ENCODE measurements at places on chromosomes 6 and 20. TPM values are rescaled to one million over a fixed set of nuclear protein-coding genes. Genes with fewer than 3 reads are reported as not detected.

RIMS4 gene
- 0.80 TPM for total RNA-seq

SCRT2 gene
- not detected for total RNA-seq

CLPSL2 gene
- not detected for total RNA-seq

TRIM10 gene
- not detected for total RNA-seq

MEI4 gene
- 0.84 TPM for total RNA-seq

CCM2L gene
- 7.2 TPM for total RNA-seq

TUBB2B gene
- 3.9 TPM for total RNA-seq

PRRT1 gene
- 0.77 TPM for total RNA-seq

CCN6 gene
- not detected for total RNA-seq

WFDC12 gene
- total RNA-seq, result not detected

EDN1 gene
- 25.4 TPM for total RNA-seq

CCDC170 gene
- total RNA-seq, result 1.4 TPM

PTCRA gene
- not detected for total RNA-seq

PDE7B gene
- 10.3 TPM for total RNA-seq

ADGRF4 gene
- total RNA-seq, result 0.06 TPM

CLIC5 gene
- 92.1 TPM for total RNA-seq

PACRG gene
- total RNA-seq, result 4.5 TPM

TPBG gene
- 9.8 TPM for total RNA-seq

LY6G6C gene
- total RNA-seq, result not detected

C20orf144 gene
- total RNA-seq, result not detected

HLA-DOA gene
- 1.8 TPM for total RNA-seq

CCN5 gene
- total RNA-seq, result 63.6 TPM

PRDM1 gene
- 1.1 TPM for total RNA-seq

RAET1L gene
- not detected for total RNA-seq

PROKR2 gene
- not detected for total RNA-seq

LRRC73 gene
- 1.2 TPM for total RNA-seq

SLC17A1 gene
- not detected for total RNA-seq

KIF6 gene
- 0.15 TPM for total RNA-seq

ESF1 gene
- 11.6 TPM for total RNA-seq

SH3BGRL2 gene
- 11.9 TPM for total RNA-seq

HMGN4 gene
- total RNA-seq, result 29.4 TPM

ADGRB3 gene
- 1.7 TPM for total RNA-seq

AVP gene
- not detected for total RNA-seq

FNDC1 gene
- 0.63 TPM for total RNA-seq

NKAPL gene
- 5.4 TPM for total RNA-seq

GGTLC1 gene
- not detected for total RNA-seq

C6orf15 gene
- not detected for total RNA-seq

CLPSL1 gene
- not detected for total RNA-seq

LST1 gene
- total RNA-seq, result 16.0 TPM

CST4 gene
- not detected for total RNA-seq

TJAP1 gene
- total RNA-seq, result 17.4 TPM

KHDC1 gene
- 2.1 TPM for total RNA-seq

CDH26 gene
- 1.4 TPM for total RNA-seq

NCR2 gene
- total RNA-seq, result not detected

DLK2 gene
- not detected for total RNA-seq

C20orf96 gene
- 5.5 TPM for total RNA-seq

DDX43 gene
- total RNA-seq, result 0.86 TPM

PSORS1C2 gene
- total RNA-seq, result not detected

DUSP15 gene
- 4.2 TPM for total RNA-seq

LTB gene
- total RNA-seq, result 1.4 TPM

PTK6 gene
- total RNA-seq, result 0.29 TPM

PTGIS gene
- 45.2 TPM for total RNA-seq

SCAND1 gene
- 52.2 TPM for total RNA-seq

GRM4 gene
- not detected for total RNA-seq

ADGRG6 gene
- total RNA-seq, result 5.7 TPM

Measured in left cardiac atrium (tissue), 4 donors.